ENCODE measurements at places on chromosomes 16 and 17.

DNA sequence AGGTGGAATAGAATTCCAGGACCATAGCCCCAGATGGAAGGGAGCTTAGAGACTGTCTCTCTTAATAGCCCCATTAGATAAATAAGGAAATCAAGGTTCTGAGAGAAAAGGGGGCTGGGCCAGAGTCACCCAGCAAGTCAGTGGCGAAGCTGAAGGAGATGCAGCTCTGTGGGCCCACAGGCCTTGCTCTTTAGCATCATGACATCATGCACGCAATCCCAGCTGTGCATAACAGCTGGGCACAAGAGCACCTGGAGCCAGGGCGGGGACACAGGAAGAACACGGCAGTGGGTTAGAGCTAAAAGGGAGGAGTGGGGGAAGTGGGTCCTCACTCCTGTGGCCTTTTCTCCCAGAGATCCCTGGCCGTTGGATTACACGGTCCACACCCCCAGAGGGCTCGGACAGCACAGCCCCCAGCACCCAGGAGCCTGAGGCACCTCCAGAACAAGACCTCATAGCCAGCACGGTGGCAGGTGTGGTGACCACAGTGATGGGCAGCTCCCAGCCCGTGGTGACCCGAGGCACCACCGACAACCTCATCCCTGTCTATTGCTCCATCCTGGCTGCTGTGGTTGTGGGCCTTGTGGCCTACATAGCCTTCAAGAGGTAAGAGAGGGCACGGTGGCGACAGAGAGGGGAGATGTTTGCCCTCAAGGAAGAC is 15.1 kb downstream of the NGFR start:
- DNase-seq: no peak

DNA sequence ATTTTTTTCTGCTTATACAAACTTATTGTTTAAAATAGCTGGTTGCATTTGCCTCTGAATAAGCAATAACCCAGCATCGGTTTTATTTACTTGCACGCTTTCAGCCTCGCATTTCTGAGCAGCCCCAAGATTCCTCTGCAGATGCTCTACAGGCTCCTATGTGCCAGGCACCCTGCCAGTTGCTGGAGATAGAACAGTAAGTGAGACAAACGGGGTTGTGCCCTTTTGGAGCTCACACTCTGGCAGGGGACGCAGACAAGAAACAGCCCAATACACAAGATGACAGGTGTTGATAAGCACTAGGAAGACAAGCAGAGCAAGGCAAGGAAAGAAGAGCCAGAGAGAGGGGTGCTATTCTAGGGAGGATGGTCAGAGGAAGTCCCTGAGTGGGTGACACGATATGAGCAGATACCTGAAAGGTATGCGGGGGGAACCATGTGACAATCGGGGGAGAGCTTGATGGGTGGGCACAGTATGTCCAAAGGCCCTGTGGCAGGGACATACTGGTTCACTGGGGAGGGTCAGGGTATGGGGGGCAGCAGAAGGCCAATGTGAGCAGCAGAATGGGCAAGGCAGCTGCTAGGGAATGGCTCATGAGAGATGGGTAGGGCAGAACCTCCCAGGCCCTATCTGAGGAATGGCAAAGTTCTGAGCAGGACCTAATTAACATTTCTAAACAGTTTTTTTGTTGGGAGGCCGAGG is 18.7 kb upstream of the ADORA2B start:
- DNase-seq: no peak

DNA sequence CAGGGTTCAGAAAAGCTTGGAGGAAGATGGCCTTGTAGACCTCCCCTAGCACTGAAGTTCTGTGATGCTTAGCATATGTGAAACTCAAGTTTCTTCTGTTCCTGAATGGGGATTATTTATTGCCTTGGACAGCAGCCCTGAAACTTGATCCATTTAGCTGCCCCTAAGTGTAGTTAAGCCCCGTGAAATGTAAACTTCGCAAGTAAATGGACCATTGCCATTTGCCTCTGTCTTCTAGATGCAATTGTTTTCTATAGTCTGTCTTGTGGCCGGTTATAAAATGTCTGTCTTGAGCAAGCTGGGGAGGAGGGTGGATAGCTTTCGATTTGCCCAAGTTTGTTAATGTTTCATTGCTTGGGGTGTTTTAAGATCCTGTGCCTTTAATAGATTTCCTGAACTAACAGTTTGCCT is 261.8 kb downstream of the CDH13 start:
- DNase-seq: no peak

DNA sequence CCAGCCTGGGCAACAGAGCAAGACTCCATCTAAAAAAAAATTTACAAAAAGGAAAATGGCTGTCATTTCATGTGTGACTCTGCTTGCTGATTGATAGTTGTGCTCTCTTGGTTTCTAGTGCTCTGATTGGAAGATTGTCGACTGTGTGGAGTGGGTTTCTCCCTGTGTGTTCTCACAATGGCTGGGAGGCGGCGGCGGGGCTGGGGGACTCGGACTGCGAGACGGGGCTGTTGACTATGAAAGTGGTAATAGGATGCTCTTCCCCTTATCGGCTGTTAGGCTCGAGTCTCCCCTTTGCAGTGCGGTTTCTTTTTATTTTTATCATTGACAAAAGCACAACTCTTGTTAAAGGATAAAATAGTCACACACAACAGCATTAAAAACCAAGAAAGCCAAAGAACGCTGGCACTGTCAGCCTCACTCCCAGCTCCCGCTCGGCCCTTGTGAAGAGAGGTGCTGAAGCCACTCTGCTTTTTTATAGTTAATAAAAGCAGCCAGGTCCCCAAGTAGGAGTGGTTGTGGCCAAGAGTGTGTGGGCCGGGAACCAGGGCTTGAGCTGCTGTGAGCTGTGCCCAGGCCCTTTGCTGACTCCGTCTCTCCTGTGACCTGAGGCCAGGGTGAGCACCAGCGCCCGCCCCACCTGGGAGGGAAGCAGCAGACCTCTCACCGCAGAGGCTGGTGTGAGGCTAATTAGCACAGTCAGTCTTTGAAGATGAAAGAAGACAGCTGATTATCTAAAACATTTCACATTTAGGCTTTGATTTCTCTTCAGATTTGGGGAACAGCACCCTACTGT is 36.5 kb downstream of the TBCD start:
- DNase-seq: no peak

DNA sequence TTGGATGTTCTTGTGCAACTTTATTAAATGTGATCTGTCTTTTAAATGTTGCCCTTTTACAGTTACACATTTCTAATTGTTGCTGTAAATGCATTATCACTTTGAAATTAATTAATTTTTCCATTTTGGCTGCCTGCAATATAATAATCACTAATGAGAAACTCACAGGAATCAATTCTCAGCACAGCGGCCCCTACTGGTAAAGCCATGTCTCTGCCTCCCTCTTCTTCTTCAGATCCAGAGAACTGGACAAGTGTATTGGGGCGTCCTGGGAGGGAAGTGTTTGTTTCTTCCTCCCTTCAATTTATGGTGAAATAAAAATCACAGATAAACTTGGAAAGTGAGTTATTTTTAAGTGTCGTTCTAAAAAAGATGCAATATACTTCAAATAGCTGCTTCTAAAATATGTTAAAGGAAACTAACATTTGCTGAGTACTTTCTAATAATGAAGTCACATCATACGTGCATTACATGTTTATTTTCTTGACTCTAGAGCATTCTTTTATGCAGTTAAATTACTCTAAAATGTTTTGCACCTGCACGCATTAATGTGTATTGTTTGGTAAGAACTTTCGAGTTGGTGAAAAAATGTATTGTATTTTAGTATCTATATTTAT is 338.0 kb downstream of the WWOX start:
- no peak for DNase-seq

DNA sequence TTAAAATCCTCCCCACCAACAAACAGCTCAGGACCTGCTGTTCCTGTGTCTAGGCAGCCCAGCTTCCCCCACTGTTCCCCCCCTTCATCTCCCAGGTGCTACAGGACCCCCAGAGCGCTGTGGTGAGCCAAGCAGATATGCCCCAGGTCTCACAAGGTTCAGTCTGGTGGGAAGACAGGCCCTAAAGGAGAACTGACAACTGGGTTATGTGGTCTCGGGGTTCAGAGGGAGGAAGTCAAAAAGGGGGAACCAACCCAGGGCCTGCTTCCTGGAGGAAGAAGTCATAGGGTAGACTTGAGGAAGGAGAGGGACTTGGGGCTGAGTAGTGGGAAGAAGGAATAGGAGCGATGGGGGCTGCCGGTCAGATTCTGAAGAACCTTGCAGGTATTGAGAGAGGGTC is 2.6 kb downstream of the RIPOR1 start:
- DNase-seq: no peak

DNA sequence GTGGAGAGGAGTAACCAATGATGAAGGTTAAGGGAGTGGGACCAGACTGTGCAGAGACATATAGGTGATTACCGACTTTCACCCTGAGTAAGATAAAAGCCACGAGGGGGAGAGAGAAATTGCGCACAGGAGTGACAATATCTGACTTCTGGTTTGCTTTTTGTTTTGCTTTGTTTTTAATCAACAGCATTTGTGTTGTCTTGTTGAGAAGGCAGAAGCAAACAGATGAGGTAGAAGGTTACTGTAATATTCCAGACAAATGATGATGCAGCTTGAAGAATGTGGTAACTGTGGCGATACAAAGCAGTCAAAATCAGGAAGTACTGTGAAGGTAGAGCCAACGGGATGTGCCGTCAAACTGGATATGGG is 7.5 kb downstream of the PELP1 start:
- no peak for DNase-seq

All from Jurkat, Clone E6-1 (cell line).